ENCODE measurements at places on chromosomes 12 and 14.

GRCh38 chr12:124631681-124632256 lies 64.4 kb upstream of the NCOR2 start:
- no peak for DNase-seq
- no peaks in the 10 kb centered on the region for H3K27me3 ChIP-seq
- H3K4me1 ChIP-seq = peaks cover 14% of the 10 kb centered on the region
- H3K27ac ChIP-seq = no peak overlapping the region
- no peak overlapping the region for H3K4me3 ChIP-seq

- peaks cover 20% of the 10 kb centered on the region for H3K27me3 ChIP-seq
- H3K4me1 ChIP-seq = no peaks in the 10 kb centered on the region
- H3K36me3 ChIP-seq = no peaks in the 10 kb centered on the region
- no peak overlapping the region for H3K27ac ChIP-seq
- DNase-seq = no peak
- no peak overlapping the region for H3K4me3 ChIP-seq
Measured at GRCh38 chr12:80710727-80711449, 3.5 kb downstream of the MYF6 start.

DNA sequence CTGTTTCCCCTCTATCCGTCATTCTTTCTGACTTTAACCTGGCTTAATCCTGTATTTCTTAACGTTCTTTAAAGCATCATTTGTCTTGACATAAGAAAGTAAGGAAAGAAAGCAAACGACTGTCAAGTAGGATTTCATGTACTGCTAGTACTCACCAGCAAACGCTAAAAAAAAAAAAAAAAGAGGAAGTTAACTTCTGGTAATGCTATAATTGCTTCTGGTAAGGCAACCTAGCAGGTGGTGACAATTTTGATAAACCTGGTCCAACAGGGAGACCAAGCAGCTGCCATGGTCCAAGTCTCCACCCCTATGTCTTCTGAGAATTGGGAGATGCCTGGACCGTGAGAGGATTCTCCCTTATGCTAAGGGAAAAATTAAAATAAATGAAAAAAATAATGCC lies 306.6 kb downstream of the DAD1 start:
- H3K36me3 ChIP-seq = no peaks in the 10 kb centered on the region
- no peak for DNase-seq
- H3K27ac ChIP-seq = no peak overlapping the region
- no peaks in the 10 kb centered on the region for H3K4me1 ChIP-seq

DNA sequence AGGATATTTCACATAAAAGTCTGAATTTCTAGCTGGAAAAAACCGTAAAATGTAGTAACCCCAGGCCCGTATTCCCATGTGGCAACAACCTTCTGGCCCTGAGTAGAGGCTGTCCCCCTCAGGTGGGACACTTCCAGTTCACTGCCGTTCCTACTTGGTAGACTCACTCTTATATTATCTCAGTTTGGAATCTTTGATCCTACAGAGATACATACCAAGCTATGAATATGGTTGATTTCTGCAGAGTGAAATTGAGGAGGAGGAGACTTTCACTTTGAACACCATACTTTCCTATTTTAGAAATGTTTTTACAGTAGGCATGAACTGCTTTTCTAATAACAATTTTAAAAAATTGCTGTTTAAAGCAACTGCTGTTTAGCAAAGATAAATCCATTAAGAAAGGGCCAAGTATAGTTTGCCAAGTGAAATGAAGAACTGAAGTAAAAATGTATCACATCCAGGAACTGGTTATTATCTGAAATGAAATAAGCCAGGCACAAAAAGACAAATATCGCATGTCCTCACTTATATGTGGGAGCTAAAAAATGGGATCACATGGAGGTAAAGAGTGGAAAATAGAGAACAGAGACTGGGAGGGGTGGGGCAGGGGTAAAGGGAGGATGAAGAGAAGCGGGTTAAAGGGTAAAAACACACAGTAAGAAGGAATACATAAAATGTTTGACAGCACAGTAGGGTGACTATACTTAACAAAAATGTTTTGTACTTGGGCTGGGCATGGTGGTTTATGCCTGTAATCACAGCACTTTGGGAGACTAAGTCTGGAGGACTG lies 92.8 kb upstream of the METAP2 start:
- no peaks in the 10 kb centered on the region for H3K27me3 ChIP-seq
- H3K27ac ChIP-seq = no peak overlapping the region
- no peak overlapping the region for H3K4me3 ChIP-seq
- no peak for DNase-seq

DNA sequence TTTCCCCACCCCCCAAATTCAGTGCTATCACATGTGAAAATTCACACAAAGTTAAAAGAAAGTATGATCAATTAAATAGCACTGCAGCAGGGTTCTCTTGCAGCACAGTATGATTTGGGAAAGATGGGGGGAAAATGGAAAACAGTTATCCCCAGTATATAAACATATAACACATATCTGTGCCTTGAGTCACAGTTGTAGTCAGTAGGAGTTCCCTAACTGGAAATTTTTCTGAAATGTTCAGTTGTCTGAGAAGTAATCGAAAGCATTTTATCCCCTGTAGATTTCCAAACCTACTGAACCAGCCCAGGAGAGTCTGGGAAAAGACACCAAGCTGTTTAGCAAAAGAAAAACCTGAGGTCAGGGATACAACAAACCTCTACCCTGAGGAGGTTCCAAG lies 47.0 kb downstream of the C12orf50 start:
- H3K27me3 ChIP-seq = peaks cover 20% of the 10 kb centered on the region
- no peak overlapping the region for H3K27ac ChIP-seq
- no peaks in the 10 kb centered on the region for H3K4me1 ChIP-seq
- H3K4me3 ChIP-seq = no peak overlapping the region

- H3K36me3 ChIP-seq = peaks cover 71% of the 10 kb centered on the region
- H3K4me3 ChIP-seq = no peak overlapping the region
- H3K27me3 ChIP-seq = no peaks in the 10 kb centered on the region
Measured at GRCh38 chr14:102728501-102728900, 48.7 kb upstream of the TRAF3 start.

Data from naive thymus-derived CD8-positive, alpha-beta T cell (primary cell).